Caki2 (cell line): ENCODE measurements at places on chromosomes 6 and 20. TPM values are rescaled to one million over a fixed set of nuclear protein-coding genes. Genes with fewer than 3 reads are reported as not detected.

Gene SOBP
- total RNA-seq: 0.51 TPM in 1 of 2 replicates, not detected in the other

Gene KIF25
- not detected in 2 replicates for total RNA-seq

Gene TRIM31
- total RNA-seq: 0.71 and 3.0 TPM in 2 replicates

Gene BMP2
- 2.6 and 4.3 TPM in 2 replicates for total RNA-seq

Gene CBLN4
- total RNA-seq: not detected in 2 replicates

GRCh38 chr6:47308552-47309290 is 984 bp downstream of the TNFRSF21 start:
- DNase-seq: peak; percentile 52

GRCh38 chr6:70823651-70824050 is 133.2 kb downstream of the B3GAT2 start:
- DNase-seq: no peak

DNA sequence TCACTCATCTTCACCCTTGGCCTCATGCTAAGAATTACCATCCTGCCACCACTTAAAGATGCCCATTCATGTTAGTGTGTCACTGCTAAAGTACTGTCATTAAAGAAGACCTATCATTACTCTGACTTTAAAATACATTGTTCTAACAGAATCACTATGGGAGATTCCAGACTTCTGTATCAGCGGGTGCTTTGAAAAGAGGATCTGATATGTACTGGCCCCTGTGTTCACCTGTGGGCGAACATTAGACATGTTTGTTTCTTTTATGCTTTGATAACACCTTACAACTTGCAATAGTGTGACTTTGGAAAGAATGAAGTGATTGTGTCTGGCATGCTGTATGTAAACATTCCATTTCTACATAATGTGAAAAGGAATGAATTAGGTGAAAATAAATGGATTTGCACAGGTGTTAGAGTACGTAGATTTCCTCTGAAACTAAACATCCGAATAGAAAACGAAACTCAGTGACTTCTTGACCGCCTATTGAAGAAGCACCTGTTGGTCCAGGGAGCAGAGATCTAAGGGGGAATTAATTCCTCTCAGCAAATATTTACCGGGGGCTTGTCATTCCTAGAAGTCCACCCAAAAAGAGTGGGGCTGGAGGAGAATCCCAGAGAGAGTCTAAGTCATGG is 132.3 kb downstream of the CARMIL1 start:
- no peak for DNase-seq

DNA sequence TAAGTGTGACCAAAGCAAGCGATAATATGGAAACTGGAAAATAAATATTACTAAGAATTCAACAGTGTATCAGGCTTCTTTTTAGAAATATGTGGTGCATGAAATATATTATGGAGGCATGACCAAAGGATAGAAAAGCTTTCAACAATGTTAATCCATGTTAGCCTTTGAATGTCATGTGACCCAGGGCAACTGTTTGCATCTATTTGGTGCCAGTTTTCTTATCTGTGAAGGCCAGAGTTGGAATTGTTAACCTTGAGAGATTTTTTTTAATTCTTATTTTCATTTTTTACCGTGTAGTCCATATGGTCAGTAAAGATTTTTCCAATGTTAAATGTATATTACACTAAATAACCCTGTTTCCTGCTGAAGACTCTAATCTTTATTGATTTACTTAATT is 411.1 kb downstream of the BCKDHB start:
- no peak for DNase-seq

- peak; percentile 75 for DNase-seq
These were observed 780 bp downstream of the TFAP2A start for GRCh38 chr6:10413850-10414738.

DNA sequence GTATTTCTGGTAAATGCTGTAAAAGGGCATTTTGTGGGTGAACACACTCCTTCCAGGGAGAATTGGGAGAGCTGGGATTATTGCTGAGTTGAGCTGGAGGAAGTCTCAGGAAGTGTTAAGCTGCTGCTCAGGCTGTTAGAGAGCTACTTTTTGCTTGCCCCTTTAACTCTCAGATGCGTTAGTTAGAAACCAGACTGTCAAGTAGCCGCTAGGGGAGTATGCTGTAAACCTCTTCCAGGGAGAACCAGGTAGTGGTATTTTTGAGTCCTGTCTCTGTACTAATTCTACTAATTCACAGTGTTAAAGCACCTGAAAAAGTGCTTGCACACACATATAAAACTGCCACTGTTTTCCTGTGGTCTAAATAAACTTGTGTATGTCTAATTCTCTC is 6.6 kb upstream of the GFRAL start:
- no peak for DNase-seq

DNA sequence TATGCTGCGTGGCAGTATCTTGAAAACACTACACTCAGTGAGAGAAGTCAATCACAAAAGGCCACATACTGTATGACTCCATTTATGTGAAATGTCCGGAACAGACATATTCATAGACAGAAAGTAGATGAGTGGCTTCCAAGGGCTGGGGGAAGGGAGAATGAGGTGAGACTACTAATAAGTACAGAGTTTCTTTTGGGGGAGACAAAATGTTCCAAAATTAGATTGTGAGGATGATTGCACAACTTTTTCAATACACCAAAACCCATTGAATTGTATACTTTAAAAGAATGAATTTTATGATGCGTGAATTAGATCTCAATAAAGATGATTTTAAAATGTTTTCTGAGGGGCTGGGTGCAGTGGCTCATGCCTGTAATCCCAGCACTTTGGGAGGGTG is 9.2 kb upstream of the SPO11 start:
- no peak for DNase-seq

GRCh38 chr6:170017603-170018320 is 266.3 kb downstream of the ERMARD start:
- no peak for DNase-seq

DNA sequence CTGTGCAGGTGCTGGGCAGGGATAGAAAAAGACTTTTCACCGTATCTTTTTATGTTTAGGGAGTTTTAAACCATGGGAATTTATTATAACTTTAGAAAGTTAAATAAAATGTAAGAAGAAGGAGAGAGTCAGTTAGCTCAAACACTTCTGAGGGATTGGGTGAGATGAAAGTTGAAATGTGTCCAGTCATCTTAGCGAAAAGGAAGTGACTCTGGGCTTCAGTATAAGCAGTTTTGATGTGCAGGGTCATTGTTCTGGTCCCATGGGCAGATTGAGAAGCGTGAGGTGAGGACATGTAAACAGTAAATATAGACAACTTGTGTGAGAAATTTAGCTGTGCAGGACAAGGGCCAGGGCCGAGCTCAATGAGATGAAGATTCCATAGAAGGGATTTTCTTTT is 66.9 kb downstream of the TOX2 start:
- no peak for DNase-seq

DNA sequence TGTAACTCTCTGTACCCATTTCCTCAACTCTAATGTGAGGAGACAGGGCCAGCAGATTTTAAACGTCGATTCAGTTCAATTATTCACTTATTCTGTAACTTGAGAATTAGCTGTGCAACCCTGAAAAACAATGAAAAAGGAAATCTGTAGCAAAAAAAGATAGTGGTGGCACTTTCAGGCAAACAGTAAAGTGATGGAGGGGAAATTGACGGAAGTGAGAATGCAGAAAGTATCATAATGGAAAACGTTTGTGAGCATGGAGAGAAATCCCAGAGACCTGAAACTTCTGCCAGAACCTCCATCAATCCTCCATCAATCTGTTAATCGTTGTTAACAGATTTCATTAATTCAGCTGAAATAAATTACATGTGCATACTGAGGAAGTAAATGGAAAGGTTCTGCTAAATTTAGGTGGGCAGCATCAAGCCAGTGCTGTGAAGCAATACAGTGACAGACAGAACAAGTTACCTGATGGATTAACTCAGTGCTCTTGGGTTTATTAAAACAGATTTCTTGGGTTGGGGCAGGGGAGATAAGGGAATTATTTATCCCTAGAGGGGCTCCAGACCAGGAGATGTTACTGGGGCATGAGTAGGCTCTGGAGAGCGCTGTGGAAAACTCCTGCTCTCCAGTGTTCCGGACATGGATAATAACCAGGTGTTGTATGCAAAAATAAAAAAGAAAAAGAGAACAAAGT is 17.5 kb downstream of the KIZ start:
- no peak for DNase-seq

DNA sequence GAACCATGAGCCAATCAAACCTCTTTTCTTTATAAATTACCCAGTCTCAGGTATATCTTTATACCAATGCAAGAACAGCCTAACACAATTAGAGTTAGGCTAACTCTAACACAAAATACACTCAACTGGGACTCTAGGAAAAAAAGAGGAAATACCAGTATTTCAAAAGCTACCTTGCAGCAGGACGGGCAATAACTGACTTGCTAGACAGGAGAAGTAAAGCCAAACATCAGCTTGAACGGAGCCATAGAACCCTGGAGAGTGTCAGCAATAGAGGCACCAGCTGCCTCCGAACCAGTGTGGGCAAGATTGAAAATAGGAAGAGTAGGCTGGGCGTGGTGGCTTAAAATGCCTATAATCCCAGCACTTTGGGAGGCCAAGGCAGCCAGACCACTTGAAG is 162.0 kb upstream of the SOX4 start:
- no peak for DNase-seq

- peak; percentile 8 for DNase-seq
These were observed 470.5 kb downstream of the COL12A1 start for GRCh38 chr6:74735304-74735703.

GRCh38 chr6:40727271-40727670 is 140.1 kb upstream of the LRFN2 start:
- DNase-seq: no peak

DNA sequence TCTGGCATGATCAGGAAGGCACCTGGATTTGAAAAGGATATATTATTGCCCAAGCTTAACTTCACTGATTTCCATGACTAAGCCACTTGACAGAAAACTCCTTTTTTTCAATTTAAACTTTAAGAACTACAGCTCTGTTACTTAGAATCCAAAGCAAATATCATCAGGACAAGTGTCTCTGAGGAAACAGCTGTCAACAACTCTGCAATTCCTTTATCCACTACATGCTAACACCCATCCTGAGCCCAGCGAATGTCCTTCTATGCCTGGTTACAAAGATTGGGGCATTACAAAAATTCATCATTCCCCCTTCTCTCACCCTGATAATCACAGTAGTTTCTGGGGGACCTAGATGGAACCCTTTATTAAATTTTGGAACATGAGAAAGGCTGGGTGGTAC is 136.8 kb downstream of the GMPR start:
- no peak for DNase-seq
